ENCODE measurements at places on chromosomes 3 and 15.

DNA sequence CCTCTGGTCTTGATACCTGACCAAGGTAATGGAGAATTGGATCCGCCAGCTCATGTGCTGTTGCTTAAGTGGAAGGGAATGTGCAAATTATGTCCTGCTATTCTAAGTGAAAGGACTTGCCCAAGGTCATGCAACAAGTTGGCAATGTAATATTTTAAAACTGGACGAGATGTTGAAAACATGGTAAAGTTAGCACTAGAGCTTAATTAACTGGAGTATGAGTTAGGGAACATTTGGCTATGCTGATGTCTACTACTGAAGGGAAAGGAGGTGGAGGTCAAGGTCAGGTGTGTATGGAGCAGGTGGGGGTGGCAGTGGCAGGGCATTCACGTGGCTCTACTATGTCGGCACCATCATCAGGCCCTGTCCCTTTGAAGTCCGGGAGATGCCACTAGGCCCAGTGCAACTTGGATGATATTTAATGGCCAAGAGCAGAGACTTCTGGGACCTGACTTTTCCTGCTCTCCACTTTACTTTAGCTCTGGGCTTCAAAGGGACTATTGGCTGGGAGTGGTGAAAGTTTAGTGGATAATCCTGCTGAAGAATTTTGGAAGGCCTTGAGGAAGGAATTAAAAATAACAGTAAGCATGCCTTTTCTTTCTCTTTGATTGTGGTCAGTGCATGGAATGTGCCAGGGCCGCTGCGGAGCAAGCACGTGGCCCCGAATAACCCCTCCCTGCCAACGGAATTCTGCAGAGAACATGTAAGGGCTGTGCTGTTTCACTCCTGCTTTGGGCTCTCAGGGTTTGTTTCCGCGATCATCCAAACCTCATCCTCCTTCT lies 14.9 kb downstream of the SMAD3 start:
- DNase-seq: peak; percentile 97

DNA sequence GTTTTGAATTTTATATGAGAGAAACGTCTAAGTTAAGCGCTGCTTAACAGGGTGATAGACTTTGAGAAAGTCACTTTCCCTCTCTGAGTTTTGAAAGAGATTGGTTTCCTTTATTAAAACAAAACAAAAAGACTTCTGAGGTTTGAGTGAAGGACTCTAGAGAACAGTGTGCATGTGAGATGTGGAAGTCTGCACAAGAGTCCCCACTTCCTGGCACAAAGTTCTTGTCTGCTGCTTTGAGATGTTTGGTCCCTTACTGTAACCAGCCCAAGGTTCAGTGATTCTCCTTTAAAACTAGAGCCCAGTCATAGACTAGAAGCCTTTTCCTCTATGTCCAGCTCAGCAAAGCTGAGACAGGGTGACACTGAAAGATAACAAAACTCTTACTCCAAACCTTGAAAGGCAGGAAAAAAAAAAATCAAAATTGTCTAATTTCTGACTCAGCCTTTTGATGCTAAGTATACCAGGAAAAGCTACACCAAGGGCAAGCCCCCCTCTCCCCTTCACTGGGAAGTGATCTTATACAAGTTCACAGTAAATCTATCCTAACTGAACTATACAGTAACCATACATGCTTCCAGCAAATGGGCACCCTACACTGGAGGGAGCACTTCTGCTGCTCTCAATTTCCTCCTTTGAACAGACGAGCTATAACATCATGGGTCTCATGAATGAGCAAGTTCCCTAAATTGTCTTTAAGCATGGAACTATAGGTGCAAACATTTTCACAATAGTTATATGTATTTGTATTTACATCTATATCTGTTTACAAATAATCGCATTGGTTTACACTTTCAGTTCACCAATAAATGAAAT lies 2.3 kb downstream of the POPDC2 start:
- no peak for DNase-seq

GRCh38 chr15:100890051-100890720 lies 10.6 kb downstream of the ALDH1A3 start:
- no peak for DNase-seq

DNA sequence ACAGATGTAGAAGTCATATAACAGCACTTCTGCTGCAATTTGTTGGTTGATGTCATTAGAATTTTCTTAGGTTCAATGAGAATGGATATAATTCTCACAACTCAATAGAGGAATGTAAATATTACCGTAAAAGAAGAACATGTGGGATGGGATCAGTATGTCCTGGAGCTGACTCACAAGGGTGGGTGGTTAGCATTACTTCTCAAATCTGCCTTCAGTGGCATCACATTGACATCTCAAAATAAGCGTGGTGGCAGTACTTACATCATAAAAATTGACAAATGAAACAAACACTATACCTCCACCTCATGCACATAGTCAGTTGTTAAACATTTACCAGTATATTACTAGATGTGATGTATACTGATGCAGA lies 1068.0 kb upstream of the CADM2 start:
- DNase-seq: no peak

DNA sequence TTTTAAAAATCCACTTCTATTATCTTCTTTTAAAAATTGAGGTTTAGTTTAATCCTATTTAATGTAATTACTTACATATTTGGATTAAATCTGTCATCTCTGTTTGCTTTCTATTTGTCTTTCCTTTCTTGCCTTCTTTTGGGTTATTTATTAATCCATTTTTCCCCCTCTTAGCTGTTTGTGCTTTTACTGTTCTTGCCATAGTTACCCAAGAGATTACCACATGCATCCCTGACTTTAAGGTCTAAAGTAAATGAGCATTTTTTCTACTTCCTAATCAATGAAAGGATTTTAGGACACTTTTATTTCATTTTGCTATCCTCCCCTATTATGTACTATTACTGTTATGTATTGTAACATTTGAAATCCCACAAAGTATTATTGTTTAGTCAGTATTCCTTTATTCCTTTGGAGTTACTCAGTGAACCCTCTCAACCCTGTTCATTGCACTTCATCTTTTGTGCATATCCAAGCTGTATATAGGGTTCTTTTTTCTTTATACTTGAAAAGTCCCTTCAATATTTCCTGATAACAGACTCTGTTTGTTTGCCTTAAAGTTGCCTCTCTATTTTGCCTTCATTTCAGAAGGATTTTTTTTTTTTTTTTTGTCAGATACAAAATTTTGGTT lies 62.7 kb downstream of the MEF2A start:
- no peak for DNase-seq

- DNase-seq: peak; percentile 51
These were observed 29.5 kb upstream of the ZNF710 start for GRCh38 chr15:89971592-89971997.

GRCh38 chr3:151113343-151113742 lies 27.9 kb downstream of the MED12L start:
- no peak for DNase-seq

DNA sequence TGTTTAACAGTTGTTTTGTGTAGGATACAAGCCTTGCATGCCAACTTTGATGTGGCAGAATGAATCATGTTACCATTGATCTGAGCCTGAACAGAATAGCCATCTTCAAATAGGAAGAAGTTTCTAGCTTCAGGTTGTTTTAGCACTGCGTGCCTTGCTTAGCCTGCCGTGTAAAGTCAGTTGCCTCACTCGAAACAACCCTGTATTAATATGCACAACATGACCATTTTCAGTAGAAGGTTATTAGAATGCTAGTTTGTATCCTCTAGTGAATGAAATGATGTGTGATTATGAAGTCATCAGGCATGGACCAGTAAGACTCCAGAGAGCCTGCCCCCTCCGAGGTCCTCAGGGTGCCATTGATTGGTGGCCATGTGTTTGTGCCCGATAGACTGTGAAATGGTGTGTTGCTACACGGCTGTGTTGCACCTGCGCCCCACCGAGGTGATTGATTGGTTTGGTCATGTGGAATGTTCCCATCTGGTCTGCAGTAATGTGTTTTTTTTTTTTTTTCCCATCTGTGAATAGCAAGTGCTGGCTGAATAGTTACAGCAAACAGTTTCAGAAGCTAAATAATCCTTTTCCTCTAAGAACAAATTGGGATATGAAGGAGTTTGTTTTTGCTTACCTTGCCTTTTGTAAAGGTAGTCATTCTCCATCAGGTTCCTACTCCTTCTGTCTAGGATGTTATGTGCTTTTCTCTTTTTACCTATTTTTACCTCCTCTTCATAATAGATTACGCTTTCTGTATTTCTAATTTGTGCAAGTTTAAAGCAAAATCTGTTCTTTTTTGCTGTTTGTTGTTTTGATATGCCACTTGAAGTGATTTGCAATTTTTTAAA lies 214.9 kb downstream of the TCF12 start:
- DNase-seq: peak; percentile 59

GRCh38 chr15:92885224-92886041 lies 14.7 kb upstream of the CHD2 start:
- DNase-seq: no peak

DNA sequence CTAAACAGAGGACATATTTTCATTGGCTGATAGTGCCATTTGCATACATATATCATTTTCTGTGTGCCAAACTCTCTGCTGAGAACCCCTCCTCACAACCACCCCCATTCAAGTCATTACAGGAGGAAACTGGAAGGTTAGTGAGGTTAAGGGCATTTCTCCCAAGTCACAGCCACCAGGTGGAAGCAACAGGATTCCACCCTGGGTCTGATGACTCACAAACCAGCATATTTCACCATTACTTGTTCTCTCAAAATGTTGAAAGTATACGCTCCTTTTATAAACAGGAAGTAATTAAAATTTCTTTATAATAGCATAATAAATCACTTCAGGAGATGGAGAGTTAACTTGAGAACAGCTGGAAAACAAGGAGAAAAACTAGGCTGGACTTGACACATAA lies 398.6 kb upstream of the WNT5A start:
- peak; percentile 46 for DNase-seq

DNA sequence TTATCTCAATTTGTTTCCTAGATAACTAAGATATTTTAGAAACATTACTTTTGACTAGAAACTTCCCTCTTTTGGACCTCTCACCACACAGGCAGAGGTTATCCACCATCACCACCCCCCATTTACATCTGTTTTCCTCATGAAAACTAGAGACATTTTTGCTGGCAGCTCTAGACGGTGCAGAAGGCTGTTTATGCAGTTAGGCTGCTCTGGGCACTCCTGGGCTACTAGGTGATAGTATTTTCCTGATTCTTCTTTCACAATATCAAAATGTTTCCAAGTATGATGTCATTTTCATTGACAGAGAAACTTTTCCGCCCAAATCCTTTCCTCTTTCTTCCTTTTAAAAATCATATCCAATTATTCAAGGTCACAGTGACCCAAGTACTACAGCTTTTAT lies 67.1 kb downstream of the PLOD2 start:
- DNase-seq: peak; percentile 18

- DNase-seq: no peak
These were observed 68.9 kb downstream of the SYN2 start for GRCh38 chr3:12073106-12073505.

- DNase-seq: no peak
These were observed 146.2 kb upstream of the TLE3 start for GRCh38 chr15:70243686-70244540.

GRCh38 chr3:151446002-151446340 lies 14.9 kb downstream of the IGSF10 start:
- no peak for DNase-seq

DNA sequence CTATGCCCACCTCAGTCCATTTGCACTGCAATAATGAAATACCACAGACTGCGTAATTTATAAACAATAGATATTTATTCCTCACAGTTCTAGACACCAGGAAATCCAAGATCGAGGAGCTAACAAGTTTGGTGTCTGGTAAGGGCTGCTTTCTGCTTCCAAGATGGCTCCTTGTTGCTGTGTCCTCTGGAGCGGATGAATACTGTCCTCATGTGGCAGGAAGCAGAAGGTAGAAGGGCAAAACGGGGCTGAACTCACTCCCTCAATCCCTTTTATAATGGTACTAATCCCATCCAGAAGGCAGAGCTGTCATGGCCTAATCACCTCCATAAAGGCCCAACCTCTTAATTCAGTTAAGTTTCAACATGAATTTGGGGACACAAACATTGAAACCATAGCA lies 75.3 kb downstream of the P2RY1 start:
- no peak for DNase-seq

DNA sequence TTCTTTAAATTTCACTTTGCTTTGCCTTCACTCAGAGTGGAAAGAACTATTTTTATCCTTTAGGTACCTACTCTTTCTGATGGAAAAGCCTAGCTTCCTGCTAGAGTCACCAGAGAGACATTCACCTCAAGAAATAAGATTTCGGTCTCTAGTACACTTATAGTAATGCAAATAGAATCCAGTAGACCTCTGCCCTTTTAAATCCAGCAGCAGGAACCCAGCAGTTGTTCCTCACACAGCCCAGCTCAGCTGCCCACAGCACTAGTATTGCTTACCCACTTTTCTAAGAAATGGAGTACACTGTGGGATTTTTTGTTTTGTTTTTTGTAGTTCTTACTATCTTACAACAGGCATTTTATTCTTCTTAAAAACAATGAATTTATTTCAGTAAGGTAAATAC lies 497.0 kb upstream of the CCDC54 start:
- no peak for DNase-seq

- no peak for DNase-seq
These were observed 547.4 kb upstream of the IL12A start for GRCh38 chr3:159441279-159441678.

DNA sequence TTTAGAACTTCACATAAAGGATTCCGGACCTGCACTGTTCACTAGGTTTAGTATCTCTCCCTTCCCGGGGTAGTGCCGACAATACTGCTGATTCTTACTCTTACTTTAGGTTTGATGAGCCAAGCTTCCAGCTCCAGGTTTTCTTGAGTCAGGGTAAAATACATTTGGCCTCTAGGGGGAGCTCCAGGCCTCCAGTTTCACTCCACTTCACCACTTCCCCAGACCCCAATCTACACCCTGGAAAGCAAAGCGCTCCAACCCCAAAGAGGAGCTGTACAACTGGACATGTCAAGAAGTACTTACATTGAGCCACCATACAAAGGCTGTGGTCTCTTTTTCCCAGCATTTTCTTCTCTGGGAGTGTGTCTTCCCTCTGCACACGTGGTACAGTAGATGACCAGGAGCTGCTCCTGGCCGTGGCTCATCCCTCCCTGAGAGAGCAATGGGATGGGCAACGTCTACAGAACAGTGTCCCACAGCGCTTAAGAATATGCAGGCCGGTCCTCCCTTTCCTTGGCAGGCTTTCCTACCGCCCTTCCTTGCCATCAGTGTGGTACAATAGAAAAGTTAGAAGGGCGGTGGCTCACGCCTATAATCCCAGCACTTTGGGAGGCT lies 93.9 kb upstream of the CCDC80 start:
- peak; percentile 75 for DNase-seq

- peak; percentile 76 for DNase-seq
These were observed 280.3 kb upstream of the THBS1 start for GRCh38 chr15:39300451-39301153.

DNA sequence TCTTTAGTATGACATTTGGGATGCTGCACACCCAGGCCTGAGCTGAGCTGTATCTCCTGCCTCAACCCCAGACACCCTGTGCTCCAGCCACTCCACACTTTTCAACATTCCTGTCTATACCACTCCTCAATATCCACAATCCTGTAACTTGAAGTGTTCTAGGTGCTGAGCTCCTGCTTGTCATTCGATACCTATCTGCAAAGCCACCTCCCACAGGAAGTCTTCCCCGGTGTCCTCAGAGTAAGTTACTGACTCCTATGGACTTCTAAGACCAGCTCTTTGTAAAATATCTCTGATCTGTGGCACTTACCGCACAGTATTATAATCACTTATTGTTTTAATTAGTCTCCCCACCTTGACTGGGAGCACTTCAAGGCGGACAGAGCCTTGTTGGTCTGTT lies 1.2 kb upstream of the CAV3 start:
- no peak for DNase-seq

Measured in AG10803 (cell line).